ENCODE measurements at places on chromosomes 5 and 9.

GRCh38 chr5:146248561-146248960 lies 45.2 kb downstream of the RBM27 start:
- no peak for DNase-seq

DNA sequence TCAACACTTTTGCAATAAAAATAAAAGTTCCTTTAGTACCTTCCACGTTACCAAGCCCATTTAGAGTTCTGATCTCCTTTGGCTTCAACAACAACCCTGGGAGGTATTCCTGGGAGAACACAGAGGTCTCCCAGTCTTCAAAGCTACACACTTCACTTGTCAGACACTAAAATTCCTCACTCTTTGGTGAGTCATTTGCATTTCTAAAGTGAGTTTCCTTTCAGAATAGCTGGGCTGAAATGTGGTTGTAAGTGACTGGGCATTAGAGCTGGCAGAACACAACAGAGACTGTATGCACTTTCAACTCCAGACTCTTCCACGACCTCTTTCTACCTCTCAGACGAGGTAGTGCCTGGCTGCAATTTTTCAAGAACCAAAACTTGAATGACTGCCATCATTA lies 11.5 kb upstream of the F2RL1 start:
- DNase-seq, result no peak

DNA sequence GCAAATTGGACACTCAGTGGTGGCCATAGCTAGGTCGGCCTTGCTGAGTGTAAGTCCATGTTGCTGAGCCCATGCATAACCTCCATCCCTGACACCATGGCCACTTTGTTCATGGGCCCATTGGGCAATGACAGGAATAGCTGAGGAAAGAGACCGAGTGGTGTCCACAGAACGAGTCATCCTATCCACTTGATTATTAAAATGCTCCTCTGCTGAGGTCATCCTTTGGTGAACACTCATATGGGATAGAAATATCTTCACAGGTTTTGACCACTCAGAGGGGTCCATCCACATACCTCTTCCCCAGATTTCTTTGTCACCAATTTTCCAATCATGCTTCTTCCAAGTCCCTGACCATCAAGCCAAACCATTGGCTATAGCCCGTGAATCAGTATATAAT lies 63.6 kb downstream of the PPIC start:
- no peak for DNase-seq

GRCh38 chr5:73188764-73189531 lies 16.0 kb downstream of the TMEM174 start:
- no peak for DNase-seq

DNA sequence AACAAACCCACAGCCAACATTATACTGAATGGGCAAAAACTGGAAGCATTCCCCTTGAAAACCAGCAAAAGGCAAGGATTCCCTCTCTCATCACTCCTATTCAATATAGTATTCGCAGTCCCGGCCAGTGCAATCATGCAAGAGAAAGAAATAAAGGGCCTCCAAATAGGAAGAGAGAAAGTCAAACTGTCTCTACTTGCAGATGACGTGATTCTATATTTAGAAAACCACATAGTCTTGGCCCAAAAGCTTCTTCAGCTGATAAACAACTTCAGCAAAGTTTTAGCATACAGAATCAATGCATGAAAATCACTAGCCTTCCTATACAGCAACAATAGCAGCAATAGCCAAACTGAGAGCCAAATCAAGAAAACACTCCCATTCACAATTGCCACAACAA lies 333.7 kb upstream of the EDIL3 start:
- DNase-seq, result no peak

DNA sequence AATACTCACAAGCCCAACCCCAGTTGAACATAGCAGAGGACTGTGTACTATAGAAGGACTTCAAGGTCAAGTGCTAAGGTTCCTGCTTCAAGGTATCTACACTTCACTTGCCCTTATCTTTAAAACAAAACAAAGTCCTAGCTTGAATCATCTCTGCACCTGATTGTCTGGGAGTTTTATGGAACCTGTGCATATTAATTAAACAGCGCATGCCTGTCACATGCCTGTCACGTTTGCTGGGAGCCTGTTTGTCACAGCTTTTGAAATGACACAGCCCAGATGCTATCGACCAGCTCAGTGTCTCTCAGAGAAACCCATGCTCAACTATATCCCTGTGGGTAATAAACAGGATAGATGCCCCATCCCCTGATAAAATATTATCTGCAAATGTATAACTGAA lies 476.0 kb downstream of the ZSWIM6 start:
- no peak for DNase-seq

- DNase-seq, result no peak
These were observed 15.1 kb downstream of the SLC28A3 start for GRCh38 chr9:84325347-84325973.

DNA sequence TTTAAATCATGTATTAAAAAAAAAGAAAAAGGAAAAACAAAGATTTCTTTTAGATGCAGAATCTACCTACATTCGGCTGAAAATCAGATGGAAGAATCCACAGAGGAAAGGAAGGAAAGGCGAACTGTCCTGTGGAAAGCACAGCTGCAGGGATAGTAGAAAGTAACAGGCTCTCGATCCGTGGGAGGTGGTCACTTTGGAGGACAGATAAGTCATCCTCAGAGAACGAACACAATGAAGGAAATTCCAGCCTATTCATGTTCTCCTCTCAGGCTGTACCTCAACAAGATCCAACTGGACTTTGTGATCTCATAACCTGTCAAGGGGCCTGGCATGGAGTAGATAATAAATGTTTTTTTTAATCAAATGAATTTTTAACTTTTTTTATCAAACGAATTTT lies 72.8 kb downstream of the NR6A1 start:
- DNase-seq, result no peak
